Activated T-helper 17 cell treated with anti-CD3 and anti-CD28 coated beads, Interleukin-2, amount 50 U/mL, for 72 hours (primary cell): ENCODE measurements at places on chromosomes 11 and 22.

DNA sequence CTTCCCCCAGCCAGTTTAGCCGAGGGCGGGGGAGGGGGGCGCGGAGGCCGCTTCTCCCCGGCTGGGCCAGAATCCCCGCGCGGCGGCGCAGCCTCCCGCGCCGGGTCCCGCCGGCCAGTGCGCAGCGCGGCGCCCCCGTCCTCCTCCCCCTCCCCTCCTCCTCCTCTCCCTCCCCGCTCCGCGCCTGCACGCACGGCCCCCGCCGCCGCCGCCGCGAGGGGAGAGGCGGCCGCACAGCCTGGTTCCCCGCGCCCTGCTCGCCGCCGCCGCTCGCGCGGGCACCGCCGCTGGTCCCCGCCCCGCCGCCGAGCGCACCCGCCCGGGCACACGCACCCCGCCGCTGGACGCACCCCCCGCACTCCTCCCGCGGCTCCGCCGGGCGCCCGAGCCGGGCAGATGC, at the start of gene FLRT1:
Gene FLRT1 (plus strand): TSS at position 356 of the 400 bp plus-strand sequence. CDS start 80,337 bp downstream, outside the sequence.
- H3K36me3 ChIP-seq: no peaks in the 10 kb centered on the region
- no peak within 1 kb of the TSS for H3K27ac ChIP-seq
- peak within 1 kb of the TSS; percentile 46 for H3K4me3 ChIP-seq
- peaks cover 25% of the 10 kb centered on the region for H3K27me3 ChIP-seq

- no peak overlapping the region for H3K4me3 ChIP-seq
- H3K4me1 ChIP-seq: no peaks in the 10 kb centered on the region
- H3K27ac ChIP-seq: no peak overlapping the region
- no peaks in the 10 kb centered on the region for H3K36me3 ChIP-seq
Observed at GRCh38 chr11:101448881-101449442, 134.8 kb downstream of the TRPC6 start.

DNA sequence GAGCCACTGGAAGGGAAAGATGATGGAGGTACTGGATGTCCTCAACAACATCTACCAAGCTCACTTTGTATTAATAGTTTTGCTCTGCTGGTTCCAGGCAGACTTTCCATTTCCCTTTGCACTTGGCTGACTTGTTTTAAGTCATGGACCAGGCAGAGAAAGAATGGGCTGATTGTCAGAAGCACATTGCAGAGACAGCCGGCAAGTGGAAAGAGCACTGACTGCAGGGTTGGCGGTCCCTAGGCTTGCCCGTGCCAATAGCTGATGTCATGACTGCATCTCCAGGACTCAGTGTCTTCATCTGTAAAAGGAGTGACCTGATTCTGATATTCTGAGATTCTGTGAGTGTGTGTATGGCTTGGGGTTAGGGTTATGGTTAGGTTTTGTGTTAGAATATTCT, 20.9 kb upstream of the NNMT start:
- H3K27ac ChIP-seq: no peak overlapping the region
- H3K27me3 ChIP-seq: peaks cover 54% of the 10 kb centered on the region
- no peak for ATAC-seq
- H3K4me1 ChIP-seq: no peaks in the 10 kb centered on the region

- H3K27me3 ChIP-seq: peaks cover 20% of the 10 kb centered on the region
- no peak overlapping the region for H3K4me3 ChIP-seq
- no peak overlapping the region for H3K27ac ChIP-seq
- no peaks in the 10 kb centered on the region for H3K36me3 ChIP-seq
- H3K4me1 ChIP-seq: no peaks in the 10 kb centered on the region
Observed at GRCh38 chr22:35140879-35141745, 75.2 kb downstream of the ISX start.

GRCh38 chr11:15629690-15630321, 515.1 kb downstream of the INSC start:
- no peak overlapping the region for H3K4me3 ChIP-seq
- no peak overlapping the region for H3K27ac ChIP-seq
- H3K4me1 ChIP-seq: no peaks in the 10 kb centered on the region

DNA sequence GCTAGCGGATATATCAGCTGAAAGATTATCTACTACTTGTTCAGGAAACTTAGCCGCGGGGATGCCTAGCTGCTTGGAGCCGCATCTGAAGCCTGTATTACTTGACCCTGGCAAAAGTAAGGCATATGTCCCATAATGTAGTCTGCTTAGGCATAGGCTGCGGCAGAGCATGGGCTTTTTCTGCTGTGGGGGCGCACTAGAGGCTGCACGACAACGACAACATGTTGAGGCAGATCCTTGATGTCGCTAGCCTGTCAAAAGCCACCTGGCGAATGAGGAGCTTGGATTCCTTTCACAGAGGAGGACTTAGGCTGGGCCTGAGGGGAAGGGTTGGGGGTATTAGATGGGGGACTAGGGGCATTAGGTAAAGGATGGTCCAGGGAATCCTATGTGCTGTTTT, 1.1 kb upstream of the OR52N2 start:
- H3K4me1 ChIP-seq: peaks cover 6% of the 10 kb centered on the region
- H3K27me3 ChIP-seq: peaks cover 26% of the 10 kb centered on the region
- peak overlapping the region; percentile 89 for H3K4me3 ChIP-seq
- H3K36me3 ChIP-seq: no peaks in the 10 kb centered on the region
- H3K27ac ChIP-seq: no peak overlapping the region

DNA sequence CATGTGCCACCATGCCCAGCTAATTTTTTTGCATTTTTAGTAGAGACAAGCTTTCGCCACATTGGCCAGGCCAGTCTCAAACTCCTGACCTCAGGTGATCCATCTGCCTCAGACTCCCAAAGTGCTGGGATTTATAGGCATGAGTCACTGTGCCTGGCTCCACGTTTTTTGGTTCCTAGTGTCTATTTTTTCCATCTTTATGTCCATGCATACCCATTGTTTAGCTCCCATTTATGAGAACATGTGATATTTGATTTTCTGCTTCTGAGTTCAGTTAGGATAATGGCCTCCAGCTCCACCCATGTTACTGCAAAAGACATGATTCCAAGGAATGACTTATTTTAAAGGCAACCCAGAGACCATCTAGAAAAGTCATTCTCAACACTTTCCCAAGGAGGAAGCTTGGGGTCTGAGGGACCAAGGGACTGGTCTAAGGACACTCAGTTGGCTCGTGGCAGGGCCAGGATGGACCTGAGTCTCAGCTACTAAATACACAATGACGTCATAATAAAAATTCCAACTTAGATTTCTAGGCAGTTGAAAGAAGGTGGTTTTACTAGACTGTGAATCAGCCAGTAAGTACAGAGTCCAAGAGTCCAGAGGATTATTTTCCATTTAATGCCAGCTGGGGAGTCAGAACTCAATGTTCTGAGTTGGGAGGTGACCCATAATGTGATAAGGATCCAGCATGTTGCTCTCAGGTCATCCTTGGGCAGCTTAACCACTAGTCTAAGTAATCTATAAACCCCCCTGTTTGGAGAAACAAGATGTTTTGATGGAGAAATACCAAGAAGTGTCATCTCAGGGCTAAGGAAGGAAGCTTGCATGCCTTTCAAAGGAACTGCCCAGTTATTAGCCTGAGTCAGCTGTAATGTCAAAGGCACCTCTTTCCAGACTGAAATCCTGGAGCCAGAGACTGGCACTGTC, 39.4 kb downstream of the ABTB2 start:
- peaks cover 4% of the 10 kb centered on the region for H3K27me3 ChIP-seq
- H3K4me3 ChIP-seq: no peak overlapping the region
- H3K27ac ChIP-seq: no peak overlapping the region
- no peak for ATAC-seq

- no peak for ATAC-seq
- H3K4me1 ChIP-seq: no peaks in the 10 kb centered on the region
- H3K27ac ChIP-seq: no peak overlapping the region
- no peaks in the 10 kb centered on the region for H3K27me3 ChIP-seq
- H3K36me3 ChIP-seq: no peaks in the 10 kb centered on the region
- no peak overlapping the region for H3K4me3 ChIP-seq
Observed at GRCh38 chr11:5151713-5152153, 2.8 kb downstream of the OR52A1 start.
